Esophagus muscularis mucosa (tissue), 4 donors: ENCODE measurements at places on chromosomes 2 and 18. TPM values are rescaled to one million over a fixed set of nuclear protein-coding genes. Genes with fewer than 3 reads are reported as not detected.

DNA sequence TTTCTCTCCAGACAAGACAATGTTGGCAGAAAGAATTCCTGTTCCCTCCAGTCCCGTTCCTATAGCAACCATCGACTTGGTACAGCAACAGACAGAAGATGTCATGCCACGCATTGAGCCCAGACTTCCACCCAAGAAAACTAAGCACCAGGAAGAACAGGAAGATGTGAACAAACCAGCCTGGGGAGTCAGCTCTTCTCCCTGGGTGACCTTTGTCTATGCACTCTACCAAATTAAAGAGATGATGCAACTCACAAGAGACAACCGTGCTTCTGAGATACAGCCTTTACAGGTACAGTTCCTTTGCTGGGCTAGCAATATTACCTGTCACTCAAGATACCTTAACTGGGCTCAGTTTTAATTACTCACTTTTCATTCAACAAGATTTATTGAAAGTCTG is 37.1 kb downstream of the NEMP2 start:
- no peaks in the 10 kb centered on the region for H3K27me3 ChIP-seq
- peaks cover 35% of the 10 kb centered on the region for H3K4me1 ChIP-seq
- H3K4me3 ChIP-seq: no peak overlapping the region
- no peak for DNase-seq
- H3K27ac ChIP-seq: no peak overlapping the region
- peaks cover 7% of the 10 kb centered on the region for H3K36me3 ChIP-seq

GRCh38 chr2:151198645-151199044 is 63.0 kb downstream of the RBM43 start:
- H3K4me1 ChIP-seq: no peaks in the 10 kb centered on the region
- no peaks in the 10 kb centered on the region for H3K36me3 ChIP-seq
- H3K27ac ChIP-seq: no peak overlapping the region
- H3K4me3 ChIP-seq: no peak overlapping the region
- H3K27me3 ChIP-seq: no peaks in the 10 kb centered on the region

DNA sequence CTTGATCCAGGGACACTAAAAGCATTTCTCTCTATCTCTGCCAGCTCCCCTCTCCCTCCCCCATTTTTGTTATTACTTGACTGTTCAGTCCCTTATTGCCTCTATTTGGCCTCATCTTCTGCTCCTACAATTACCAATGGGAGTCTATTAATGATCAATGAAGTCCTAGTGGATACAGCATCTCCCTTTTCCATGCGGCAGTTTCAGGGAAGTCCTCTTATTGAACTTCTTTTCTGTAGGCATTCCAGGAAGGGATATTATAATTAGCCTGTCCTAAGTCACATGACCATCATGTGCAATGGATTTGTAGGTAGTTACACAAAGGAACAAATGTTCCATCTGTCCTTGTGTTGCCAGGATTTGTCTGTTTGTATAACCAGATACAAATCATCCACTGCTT is 495.1 kb upstream of the CNTNAP5 start:
- no peak overlapping the region for H3K4me3 ChIP-seq
- no peaks in the 10 kb centered on the region for H3K36me3 ChIP-seq
- DNase-seq: no peak
- no peak overlapping the region for H3K27ac ChIP-seq

DNA sequence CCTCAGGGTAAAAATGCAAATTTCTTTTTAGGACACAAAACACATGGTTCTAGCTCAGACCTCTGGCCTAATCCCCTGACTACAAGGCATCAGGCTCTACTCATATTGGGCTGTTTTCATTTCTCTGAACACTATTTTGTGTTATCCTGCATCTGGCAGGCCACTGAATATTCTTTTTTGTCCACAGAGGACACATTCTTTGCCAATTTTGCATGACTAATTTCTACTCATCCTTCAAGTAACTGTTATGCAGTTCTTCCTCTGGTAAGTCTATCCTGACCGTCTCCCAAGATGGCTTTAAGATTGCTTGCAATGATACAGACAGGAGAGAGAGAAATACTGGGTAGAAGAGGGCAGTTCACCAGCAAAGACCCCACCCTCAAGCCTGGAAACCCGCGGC is 107.6 kb upstream of the RGPD4 start:
- no peaks in the 10 kb centered on the region for H3K36me3 ChIP-seq
- H3K4me1 ChIP-seq: no peaks in the 10 kb centered on the region
- H3K27ac ChIP-seq: no peak overlapping the region
- H3K27me3 ChIP-seq: no peaks in the 10 kb centered on the region
- no peak overlapping the region for H3K4me3 ChIP-seq
- no peak for DNase-seq

- H3K4me1 ChIP-seq: no peaks in the 10 kb centered on the region
- no peak for DNase-seq
- no peaks in the 10 kb centered on the region for H3K27me3 ChIP-seq
These were observed 191.7 kb downstream of the CAMKMT start for GRCh38 chr2:44553456-44553855.

DNA sequence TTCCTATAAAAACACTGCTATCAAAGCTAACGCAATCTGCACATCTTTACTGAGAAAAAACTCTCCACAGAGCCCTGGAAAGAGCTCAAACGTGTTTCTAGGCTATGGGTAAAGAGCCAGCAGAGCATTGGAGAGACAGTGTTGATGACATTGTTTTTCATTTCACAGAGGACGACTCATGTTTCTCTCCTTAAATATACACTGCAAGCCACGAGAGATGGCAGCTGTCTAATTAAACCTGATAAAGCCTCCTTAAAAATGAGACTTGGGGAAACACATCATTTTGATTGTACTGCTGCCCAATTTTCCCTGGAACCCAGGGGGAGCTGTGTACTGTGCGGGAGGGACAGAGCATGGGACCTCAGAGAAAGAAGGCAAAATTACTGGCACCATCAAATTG is 294.3 kb upstream of the SETBP1 start:
- no peak overlapping the region for H3K4me3 ChIP-seq
- H3K4me1 ChIP-seq: peaks cover 19% of the 10 kb centered on the region
- no peaks in the 10 kb centered on the region for H3K27me3 ChIP-seq
- no peak overlapping the region for H3K27ac ChIP-seq
- no peaks in the 10 kb centered on the region for H3K36me3 ChIP-seq
- DNase-seq: no peak

DNA sequence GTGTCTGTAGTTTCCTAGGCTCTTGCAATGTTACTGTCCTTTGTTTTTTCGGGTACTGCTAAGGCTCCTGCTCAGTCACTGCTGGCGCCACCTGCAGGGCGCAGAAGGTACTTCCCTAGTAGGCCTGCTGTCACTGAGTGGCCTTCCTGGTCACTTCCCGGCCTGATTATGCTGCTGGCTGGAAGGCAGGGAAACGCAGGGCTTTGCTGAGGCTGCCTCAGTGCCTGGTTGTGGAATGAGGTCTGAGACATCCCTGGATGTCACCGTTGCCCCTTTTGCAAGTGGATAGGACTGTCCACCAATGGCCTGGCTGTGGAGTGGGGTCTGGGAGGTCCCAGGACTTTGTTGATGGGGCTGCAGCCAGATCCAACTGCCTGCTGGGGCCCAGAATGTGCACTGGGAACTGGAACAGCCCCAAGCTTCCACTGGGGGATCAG is 13.1 kb downstream of the DAW1 start:
- H3K36me3 ChIP-seq: no peaks in the 10 kb centered on the region
- H3K27ac ChIP-seq: no peak overlapping the region
- H3K4me1 ChIP-seq: no peaks in the 10 kb centered on the region

- no peaks in the 10 kb centered on the region for H3K27me3 ChIP-seq
- no peaks in the 10 kb centered on the region for H3K36me3 ChIP-seq
- no peak overlapping the region for H3K4me3 ChIP-seq
- H3K27ac ChIP-seq: no peak overlapping the region
- peaks cover 6% of the 10 kb centered on the region for H3K4me1 ChIP-seq
These were observed 40.4 kb downstream of the VWA3B start for GRCh38 chr2:98127229-98127989.

DNA sequence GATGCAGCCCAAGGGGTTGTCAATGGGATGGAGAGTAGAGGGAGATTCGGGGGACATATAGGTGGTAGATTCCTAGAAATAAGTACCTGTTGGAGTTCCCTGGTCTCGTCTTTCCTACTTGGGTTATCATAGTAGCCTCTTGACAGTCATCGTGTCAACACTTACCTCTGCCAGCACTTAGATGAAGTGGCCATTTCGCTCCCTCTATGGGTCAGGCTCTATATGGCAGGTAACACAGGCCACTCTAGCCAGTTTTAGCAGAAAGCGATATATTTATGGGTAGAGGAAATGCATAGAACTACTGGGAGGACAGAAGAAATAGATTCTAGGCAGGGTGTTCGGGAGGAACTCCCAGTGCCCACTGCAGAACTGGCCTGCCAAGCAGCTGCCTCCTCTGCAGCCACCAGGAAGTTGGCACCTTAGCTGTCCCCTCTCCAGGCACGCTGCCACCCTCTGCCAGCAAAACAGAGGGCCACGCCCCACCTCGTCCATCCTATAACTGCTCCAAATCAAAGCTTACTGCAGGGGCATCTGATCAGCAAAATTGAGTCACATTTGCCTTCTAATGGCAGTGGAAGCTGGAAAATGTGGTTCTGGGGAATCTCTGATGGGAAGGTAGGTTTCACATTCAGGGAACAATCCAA is 181.3 kb downstream of the INSIG2 start:
- no peaks in the 10 kb centered on the region for H3K4me1 ChIP-seq
- DNase-seq: peak; percentile 83
- no peaks in the 10 kb centered on the region for H3K36me3 ChIP-seq
- H3K27ac ChIP-seq: no peak overlapping the region
- no peaks in the 10 kb centered on the region for H3K27me3 ChIP-seq

DNA sequence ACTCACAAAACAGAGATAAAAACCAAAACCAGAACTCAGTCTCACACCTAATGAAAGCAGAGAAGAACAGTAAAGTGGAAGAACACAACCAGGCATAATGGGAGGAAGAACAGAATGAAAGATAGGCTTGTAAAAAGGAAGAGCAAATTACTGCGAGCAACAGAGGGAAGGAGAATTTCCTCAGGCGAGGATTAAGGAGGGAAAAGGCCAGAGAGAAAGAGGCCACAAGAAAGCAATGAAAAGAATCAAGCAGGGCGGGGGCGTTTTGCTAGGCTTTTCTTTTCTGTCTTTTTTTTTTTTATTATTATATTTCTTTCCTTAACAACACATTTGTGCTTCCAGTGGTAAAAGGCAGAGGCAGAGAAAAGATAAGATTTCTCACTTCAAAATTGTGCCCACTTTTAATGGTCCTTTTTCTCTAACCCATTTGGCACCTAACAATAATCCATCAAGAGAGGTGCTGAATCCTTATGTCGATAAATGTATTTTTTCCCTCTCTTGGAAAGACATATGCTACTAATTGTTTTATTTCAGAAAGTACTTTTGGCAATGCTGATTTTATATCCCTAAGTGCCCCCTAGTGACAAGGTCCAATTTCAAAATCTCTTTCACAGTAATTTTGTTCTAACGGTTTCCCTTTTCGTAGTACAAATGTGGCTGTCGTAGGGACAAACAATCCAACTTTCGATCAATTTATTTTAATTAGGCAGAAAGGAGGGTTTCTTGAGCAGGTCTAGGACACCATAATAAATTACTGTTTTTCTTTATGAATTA is 138.7 kb upstream of the AQP4 start:
- no peaks in the 10 kb centered on the region for H3K4me1 ChIP-seq
- H3K27me3 ChIP-seq: no peaks in the 10 kb centered on the region
- H3K36me3 ChIP-seq: no peaks in the 10 kb centered on the region
- no peak overlapping the region for H3K27ac ChIP-seq
- no peak for DNase-seq

DNA sequence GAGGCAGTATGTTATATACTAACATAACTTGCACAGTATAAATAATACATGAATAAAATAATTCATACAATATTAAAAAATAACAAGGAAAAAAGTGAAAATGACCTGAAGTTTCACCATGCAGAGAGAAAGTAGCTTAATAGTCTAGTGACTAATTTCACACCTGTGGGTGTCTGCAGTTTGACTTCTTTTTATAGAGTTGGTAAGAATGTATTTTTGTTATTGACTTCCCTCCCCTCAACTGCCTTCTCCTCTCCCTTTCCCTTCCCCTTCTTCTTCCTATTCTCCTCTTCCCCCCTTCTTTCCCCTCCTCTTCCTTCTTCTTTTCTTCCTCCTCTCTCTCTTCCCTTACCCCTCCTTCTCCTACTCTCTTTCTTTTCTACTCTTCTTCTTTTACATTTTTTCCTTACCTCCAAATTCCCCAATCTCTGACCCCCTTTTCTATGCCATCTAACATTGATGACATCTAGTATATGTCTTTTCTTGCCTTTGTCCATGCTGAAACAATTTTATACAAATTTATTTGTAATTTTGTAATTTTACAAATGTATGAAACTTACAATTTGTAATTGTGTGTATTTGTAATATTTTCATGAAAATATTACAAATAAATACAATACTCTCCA is 3.1 kb downstream of the DNAH6 start:
- no peaks in the 10 kb centered on the region for H3K27me3 ChIP-seq
- H3K4me3 ChIP-seq: no peak overlapping the region
- peaks cover 7% of the 10 kb centered on the region for H3K4me1 ChIP-seq
- no peak overlapping the region for H3K27ac ChIP-seq

GRCh38 chr2:217938036-217938435 is 64.8 kb downstream of the TNS1 start:
- peaks cover 100% of the 10 kb centered on the region for H3K4me1 ChIP-seq
- H3K27ac ChIP-seq: peak overlapping the region; percentile 89
- no peaks in the 10 kb centered on the region for H3K27me3 ChIP-seq

DNA sequence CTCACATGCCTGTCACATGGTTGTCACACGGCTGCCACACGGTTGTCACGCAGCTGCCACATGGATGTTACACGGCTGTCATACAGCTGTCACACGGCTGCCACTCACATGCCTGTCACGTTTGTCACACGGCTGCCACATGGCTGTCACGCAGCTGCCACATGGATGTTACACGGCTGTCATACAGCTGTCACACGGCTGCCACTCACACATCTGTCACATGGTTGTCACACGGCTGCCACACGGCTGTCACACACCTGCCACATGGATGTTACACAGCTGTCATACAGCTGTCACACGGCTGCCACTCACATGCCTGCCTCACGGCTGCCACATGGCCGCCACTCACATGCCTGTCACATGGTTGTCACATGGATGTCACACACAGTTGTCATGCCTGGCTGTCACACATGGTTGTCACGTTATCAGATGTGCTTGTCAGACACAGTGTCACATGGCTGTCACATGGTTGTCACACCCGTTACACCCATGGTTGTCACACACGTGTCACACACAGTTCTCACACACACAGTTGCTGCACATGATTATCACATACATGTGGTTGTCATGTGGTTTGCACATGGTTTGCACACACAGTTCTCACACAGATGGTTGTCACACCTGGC is 19.4 kb downstream of the KCNG2 start:
- DNase-seq: no peak
- no peaks in the 10 kb centered on the region for H3K4me1 ChIP-seq
- H3K4me3 ChIP-seq: no peak overlapping the region
- no peaks in the 10 kb centered on the region for H3K36me3 ChIP-seq

The GAL3ST2 gene
- total RNA-seq: not detected

The SLC23A3 gene
- 0.23 TPM for total RNA-seq

The ZBTB7C gene
- 10.8 TPM for total RNA-seq

The AOX1 gene
- total RNA-seq: 83.3 TPM

The ALK gene
- total RNA-seq: 1.3 TPM

The NTSR2 gene
- not detected for total RNA-seq
